ENCODE measurements at places on chromosomes 5 and 9.

- DNase-seq: peak; percentile 22
Observed at GRCh38 chr9:98565152-98566135, 143.3 kb downstream of the GABBR2 start.

- no peak for DNase-seq
Observed at GRCh38 chr5:143790457-143791112, 21.4 kb upstream of the HMHB1 start.

GRCh38 chr5:110354915-110355644 lies 371.4 kb downstream of the TMEM232 start:
- DNase-seq: no peak

DNA sequence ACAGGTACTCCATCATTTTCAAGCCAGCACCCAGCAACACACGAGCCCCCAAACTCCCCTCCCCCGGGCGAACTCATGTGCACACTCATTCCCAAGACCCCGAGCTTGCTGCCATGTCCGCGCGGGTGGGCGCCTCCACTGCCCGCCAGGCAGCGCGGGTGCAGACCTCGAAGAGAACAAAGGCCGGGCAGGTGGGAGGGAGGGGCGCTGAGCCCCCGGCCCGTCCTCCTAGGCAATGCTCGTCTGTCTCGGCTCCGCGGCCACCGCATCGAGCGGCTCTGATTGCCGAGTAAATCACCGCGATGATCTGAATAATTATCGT lies 47.1 kb upstream of the PSD2 start:
- DNase-seq: no peak

GRCh38 chr5:122694884-122695283 lies 80.0 kb upstream of the SNX2 start:
- DNase-seq: no peak

- no peak for DNase-seq
Observed at GRCh38 chr5:172550996-172551395, 90.1 kb upstream of the NEURL1B start.

GRCh38 chr5:24433555-24433954 lies 211.2 kb downstream of the CDH10 start:
- no peak for DNase-seq

- DNase-seq: no peak
Observed at GRCh38 chr9:109468927-109469326, 29.2 kb downstream of the PTPN3 start.

- no peak for DNase-seq
Observed at GRCh38 chr5:6722015-6722414, 8.8 kb downstream of the TENT4A start.

DNA sequence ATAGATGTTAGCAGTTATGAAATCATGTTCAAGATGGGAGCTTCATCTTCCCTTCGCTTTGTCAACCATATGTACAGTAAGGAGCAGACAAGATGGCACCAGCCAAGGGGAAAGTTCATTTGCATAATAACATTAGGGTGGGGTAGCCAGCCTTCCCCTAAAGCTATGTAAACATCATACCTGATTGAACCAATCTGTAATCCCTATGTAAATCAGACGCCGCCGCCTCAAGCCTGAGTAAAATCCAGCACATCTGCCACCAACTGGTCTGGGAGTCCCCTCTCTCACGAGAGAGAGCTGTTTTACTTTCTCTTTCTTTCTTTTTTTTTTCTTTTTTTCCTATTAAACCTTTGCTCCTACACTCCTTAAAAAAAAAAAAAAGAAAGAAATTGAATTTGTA lies 30.8 kb upstream of the REEP2 start:
- no peak for DNase-seq

DNA sequence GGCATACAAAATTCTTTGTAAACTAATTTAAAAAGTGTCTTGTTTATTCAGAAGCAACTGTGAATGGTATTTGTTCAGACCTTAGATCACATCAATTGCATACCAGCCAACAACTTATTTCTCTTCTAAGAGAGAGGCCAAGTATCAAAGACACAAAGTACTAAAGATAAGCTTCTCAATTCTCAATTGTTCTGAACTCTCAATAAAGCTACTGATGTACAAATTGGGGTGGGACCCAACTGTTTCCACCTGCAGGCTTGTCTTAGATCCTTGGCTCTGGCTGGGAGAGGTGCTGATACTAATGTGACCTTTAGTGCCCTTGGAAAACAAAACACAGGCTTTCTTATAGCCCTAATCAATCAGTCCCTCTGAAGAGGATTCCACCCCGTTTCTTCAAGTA lies 22.1 kb downstream of the XRCC4 start:
- no peak for DNase-seq

DNA sequence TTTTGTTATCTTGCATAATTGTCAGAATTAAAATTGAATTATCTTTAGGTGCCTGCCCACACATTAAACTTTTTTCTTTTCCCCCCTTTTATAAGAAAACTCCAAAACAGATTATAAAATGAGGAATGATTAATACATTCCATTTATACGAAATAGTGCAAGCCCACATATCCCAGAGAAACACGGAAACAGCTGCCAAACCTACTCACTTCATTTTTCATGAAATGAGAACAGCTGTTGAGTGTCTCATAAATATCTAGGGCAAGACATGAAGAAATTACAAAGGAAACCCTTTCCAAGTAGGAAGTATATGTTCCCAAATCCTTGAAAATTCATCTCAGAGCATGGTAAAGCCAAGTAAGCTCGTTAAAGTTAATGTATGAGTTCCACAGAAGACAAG lies 459.4 kb upstream of the NMUR2 start:
- DNase-seq: no peak

GRCh38 chr5:57780306-57780960 lies 297.8 kb upstream of the ACTBL2 start:
- no peak for DNase-seq

Measured in ecto neural progenitor cell (in vitro differentiated cells).